NCI-H1092 treated with DMSO at 0.1 percent for 48 hours (cell line): ENCODE measurements at places on chromosomes 1 and 21.

- no peak for DNase-seq
Measured at GRCh38 chr1:78586572-78586971, 33.7 kb upstream of the IFI44L start.

GRCh38 chr21:45378258-45378966, 26.6 kb upstream of the COL18A1 start:
- no peak for DNase-seq

GRCh38 chr1:152185544-152186391, 26.7 kb upstream of the RPTN start:
- DNase-seq, result peak; percentile 50

- DNase-seq, result no peak
Measured at GRCh38 chr21:28391938-28392849, 600.5 kb downstream of the LTN1 start.

- no peak for DNase-seq
Measured at GRCh38 chr1:70358921-70359564, 4.5 kb upstream of the ANKRD13C start.

DNA sequence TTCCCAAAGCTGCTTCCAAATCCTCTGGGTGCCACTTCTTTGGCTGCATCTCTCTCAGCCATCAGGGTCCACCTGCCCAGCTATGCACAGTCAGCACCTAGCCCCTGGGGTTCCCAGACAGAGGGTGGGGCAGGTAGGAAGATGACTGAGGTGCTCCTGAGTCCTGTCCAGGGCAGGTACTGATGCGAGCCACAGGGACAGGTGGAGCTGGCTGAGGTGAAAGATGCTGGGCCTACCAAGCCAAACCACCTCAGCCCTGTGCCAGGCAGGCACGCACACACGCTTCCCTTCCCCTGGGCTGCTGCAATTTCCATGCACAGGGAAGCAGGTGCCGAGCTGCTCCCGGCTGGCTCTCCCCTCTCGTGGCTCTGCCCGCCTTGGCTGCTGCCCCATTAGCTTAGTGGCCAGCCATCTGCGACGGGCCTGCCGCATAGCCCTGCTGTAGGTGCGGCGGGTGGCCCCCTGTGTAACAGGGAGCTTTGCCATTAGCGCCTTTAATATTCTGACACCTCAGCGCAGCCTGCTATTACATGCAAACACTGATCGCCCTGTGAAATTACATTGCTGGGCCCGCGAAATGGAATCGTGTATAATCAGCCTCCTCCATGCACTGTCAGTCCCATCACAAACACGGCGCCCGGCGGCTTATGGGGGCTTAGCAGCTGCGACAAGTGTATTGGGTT, 38.9 kb downstream of the DMAP1 start:
- peak; percentile 88 for DNase-seq

GRCh38 chr1:205916541-205916940, 26.7 kb downstream of the SLC26A9 start:
- DNase-seq, result no peak
